Mesothelial cell of epicardium (in vitro differentiated cells): ENCODE measurements at places on chromosomes 3 and 15.

- no peaks in the 10 kb centered on the region for H3K36me3 ChIP-seq
- H3K27ac ChIP-seq = no peak overlapping the region
- H3K27me3 ChIP-seq = peaks cover 6% of the 10 kb centered on the region
- no peak for DNase-seq
- H3K4me1 ChIP-seq = peaks cover 10% of the 10 kb centered on the region
Observed at GRCh38 chr3:128970740-128971047, 23.2 kb downstream of the CFAP92 start.

GRCh38 chr15:37106490-37107001 lies 6.2 kb upstream of the MEIS2 start:
- H3K27me3 ChIP-seq = no peaks in the 10 kb centered on the region
- DNase-seq = no peak
- peaks cover 8% of the 10 kb centered on the region for H3K36me3 ChIP-seq
- peaks cover 66% of the 10 kb centered on the region for H3K4me1 ChIP-seq

- DNase-seq = no peak
- H3K4me1 ChIP-seq = peaks cover 19% of the 10 kb centered on the region
- no peaks in the 10 kb centered on the region for H3K36me3 ChIP-seq
- H3K27me3 ChIP-seq = no peaks in the 10 kb centered on the region
Observed at GRCh38 chr3:32002561-32003368, 21.2 kb downstream of the ZNF860 start.

GRCh38 chr3:58015520-58015915 lies 7.3 kb downstream of the FLNB start:
- H3K4me1 ChIP-seq = peaks cover 70% of the 10 kb centered on the region
- no peak for DNase-seq
- peak overlapping the region; percentile 97 for H3K27ac ChIP-seq
- no peak overlapping the region for H3K4me3 ChIP-seq
- H3K36me3 ChIP-seq = no peaks in the 10 kb centered on the region

GRCh38 chr3:156638271-156638670 lies 36.1 kb upstream of the TIPARP start:
- DNase-seq = no peak
- peaks cover 15% of the 10 kb centered on the region for H3K4me1 ChIP-seq

DNA sequence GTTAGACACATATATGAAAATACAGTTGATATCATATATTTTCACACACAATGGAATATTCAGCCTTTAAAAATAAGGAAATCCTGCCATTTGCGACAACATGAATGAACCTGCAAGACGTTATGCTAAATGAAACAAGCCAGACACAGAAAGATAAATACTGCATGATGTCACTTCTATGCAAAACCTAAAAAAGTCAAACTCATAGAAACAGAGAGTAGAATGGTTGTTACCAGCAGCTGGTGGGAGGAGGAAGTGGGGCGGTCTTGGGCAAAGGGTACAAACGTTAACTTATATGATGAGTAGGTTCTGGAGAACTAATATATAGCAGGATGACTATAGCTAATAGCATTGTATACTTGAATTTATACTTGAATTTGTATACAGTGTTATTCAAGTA lies 213.2 kb upstream of the NR2F2 start:
- DNase-seq = no peak
- peaks cover 47% of the 10 kb centered on the region for H3K4me1 ChIP-seq
- no peak overlapping the region for H3K4me3 ChIP-seq
- H3K27ac ChIP-seq = no peak overlapping the region

DNA sequence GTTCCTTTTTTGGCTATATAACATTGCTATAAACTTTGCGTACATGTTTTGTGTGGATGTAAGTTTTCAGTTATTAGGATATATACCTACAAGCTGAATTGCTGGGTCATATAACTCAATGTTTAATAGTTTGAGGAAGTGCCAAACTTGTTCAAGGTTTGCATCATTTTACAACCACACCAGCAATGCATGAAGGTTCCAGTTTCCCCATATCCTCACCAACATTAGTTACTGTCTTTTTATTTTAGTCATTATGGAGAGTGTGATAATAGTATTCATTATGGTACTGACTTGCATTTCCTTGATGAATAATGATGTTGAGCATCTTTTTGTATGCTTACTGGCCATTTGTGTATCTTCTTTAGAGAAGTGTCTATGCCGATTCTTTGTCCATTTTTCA lies 112.3 kb downstream of the NR1I2 start:
- no peaks in the 10 kb centered on the region for H3K27me3 ChIP-seq
- no peak overlapping the region for H3K27ac ChIP-seq
- no peak for DNase-seq
- no peak overlapping the region for H3K4me3 ChIP-seq

- H3K27me3 ChIP-seq = peaks cover 77% of the 10 kb centered on the region
- DNase-seq = no peak
- H3K4me1 ChIP-seq = no peaks in the 10 kb centered on the region
Observed at GRCh38 chr15:69297642-69298353, 914 bp upstream of the PAQR5 start.

DNA sequence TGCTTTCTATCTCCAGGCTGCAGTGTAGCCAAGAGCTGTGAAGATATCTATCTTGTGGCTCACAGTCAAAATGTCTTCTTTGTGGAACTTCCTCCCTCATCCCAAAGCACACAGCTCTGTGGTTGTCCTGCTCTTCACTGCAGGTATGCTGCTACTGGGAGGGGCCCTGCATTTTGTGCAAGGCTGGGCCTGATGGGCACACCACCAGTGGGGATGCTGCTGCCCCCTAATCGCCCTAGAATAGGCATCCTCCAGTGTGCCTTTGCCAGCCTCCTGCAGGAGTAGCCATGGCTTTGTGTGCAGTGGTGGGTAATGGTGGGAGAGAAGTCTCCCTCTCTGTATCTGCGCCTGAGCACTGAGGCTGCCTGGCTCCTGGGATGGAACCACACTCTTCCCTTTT lies 297.3 kb downstream of the DOCK3 start:
- H3K4me3 ChIP-seq = no peak overlapping the region
- no peak overlapping the region for H3K27ac ChIP-seq
- peaks cover 6% of the 10 kb centered on the region for H3K36me3 ChIP-seq
- no peak for DNase-seq
- H3K27me3 ChIP-seq = no peaks in the 10 kb centered on the region
- no peaks in the 10 kb centered on the region for H3K4me1 ChIP-seq

- no peak for DNase-seq
- H3K27me3 ChIP-seq = peaks cover 7% of the 10 kb centered on the region
- no peak overlapping the region for H3K4me3 ChIP-seq
- no peak overlapping the region for H3K27ac ChIP-seq
- H3K36me3 ChIP-seq = no peaks in the 10 kb centered on the region
Observed at GRCh38 chr3:66428733-66429132, 72.1 kb downstream of the LRIG1 start.

DNA sequence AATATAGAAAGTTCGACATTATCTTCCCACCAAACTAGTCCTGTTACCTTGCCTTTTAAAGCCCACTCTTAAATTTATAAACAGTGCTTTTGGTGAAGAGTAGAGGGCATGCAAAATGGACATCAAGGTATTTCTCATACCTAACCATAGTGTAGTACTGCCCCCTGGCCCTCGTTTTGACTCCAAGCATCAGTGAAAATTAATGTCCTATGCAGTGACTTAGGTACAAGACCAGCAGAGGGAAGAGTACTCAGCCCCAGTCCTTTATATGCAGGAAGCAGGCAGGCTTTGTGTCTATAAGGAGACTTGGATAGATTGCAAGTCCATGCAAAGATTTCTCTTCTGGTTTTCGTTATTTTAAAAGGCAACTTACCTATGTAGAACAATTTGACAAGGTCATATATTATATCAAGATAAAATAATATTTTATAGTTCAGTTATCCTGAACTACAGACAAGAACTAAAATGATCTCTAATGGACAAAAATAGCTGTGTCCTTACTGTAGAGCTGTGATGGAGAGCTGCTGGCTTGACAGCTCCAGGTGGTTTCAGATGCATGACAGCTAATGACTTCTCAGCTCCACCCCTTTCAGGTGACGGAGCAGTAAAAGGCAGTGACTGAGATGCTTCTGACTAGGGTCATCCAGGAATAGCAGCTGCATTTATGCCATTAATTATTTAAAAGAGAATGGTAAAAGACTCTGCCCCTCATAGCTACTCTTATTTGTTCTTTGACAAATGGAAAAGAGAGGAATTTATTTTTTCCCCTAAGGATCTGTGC lies 646.1 kb downstream of the SQOR start:
- H3K4me3 ChIP-seq = no peak overlapping the region
- DNase-seq = no peak
- peaks cover 7% of the 10 kb centered on the region for H3K4me1 ChIP-seq
- peaks cover 33% of the 10 kb centered on the region for H3K27me3 ChIP-seq
- no peak overlapping the region for H3K27ac ChIP-seq

- H3K27me3 ChIP-seq = peaks cover 25% of the 10 kb centered on the region
- no peaks in the 10 kb centered on the region for H3K36me3 ChIP-seq
- H3K4me1 ChIP-seq = no peaks in the 10 kb centered on the region
- no peak for DNase-seq
Observed at GRCh38 chr15:43285609-43286037, 18.9 kb upstream of the TGM5 start.

GRCh38 chr3:57682284-57682683 lies 10.6 kb downstream of the DENND6A start:
- DNase-seq = no peak
- H3K4me3 ChIP-seq = no peak overlapping the region
- H3K4me1 ChIP-seq = peaks cover 4% of the 10 kb centered on the region
- no peaks in the 10 kb centered on the region for H3K27me3 ChIP-seq
- H3K36me3 ChIP-seq = peaks cover 14% of the 10 kb centered on the region
- no peak overlapping the region for H3K27ac ChIP-seq

GRCh38 chr3:18223571-18223970 lies 201.6 kb downstream of the SATB1 start:
- H3K27ac ChIP-seq = no peak overlapping the region
- no peak overlapping the region for H3K4me3 ChIP-seq
- no peaks in the 10 kb centered on the region for H3K27me3 ChIP-seq
- no peaks in the 10 kb centered on the region for H3K36me3 ChIP-seq

DNA sequence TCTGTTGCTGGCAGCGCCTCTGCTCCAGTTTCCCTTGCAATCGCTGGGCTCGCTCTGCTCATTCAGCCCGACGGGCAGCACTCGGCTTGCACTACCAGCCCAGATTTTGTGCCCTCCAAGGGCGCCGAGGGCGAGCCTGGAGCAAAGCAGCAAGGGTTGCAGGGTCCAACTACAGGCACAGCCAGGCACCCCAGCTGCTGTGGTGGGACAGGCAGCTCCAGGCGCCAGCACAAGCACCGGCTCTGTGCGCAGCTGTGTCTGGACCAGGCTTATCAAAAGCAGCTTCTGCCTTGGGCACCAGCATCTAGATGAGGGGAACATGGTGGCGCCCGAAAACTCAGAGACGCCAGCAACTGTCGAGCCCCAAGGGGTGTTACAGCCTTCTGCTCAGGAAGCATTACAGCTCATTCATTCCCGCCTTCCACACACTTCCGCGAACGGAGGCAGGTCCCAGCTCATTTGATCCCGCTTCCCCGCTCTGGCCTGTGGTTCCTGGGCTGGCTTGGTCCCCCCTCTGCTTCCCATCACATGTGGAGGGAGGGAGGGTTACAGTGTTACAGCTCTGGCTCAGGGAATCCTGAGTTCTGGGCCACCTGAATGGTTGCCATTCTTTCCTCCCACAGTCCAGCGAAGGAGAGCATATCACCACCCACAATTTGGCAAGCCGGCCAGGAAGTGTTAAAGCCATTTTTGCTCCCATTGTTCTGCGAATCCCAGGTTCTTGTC lies 409.9 kb upstream of the ALCAM start:
- no peaks in the 10 kb centered on the region for H3K36me3 ChIP-seq
- no peak overlapping the region for H3K27ac ChIP-seq
- peaks cover 28% of the 10 kb centered on the region for H3K4me1 ChIP-seq
- DNase-seq = no peak

DNA sequence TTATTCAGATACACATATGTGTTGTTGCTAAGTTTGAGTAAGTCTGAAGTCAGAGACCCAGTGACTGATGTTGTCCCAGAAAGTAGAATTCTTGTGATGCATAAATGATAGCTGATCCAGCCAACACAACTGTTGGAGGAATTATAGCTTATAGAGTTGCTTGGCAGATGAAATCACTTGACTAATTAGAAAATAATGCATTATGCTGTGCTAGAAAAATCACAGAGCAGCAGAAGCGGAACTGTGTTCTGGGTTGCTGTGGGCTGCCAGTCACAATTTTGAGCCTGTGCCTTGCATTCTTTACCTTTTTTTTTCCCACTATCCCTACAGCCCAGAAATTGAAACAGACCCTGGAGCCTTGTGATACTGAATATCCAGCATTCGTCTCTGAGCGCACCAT lies 90.0 kb upstream of the LRTM1 start:
- H3K27me3 ChIP-seq = no peaks in the 10 kb centered on the region
- no peak overlapping the region for H3K27ac ChIP-seq
- peaks cover 2% of the 10 kb centered on the region for H3K4me1 ChIP-seq
- no peak overlapping the region for H3K4me3 ChIP-seq
- DNase-seq = no peak
- H3K36me3 ChIP-seq = no peaks in the 10 kb centered on the region

DNA sequence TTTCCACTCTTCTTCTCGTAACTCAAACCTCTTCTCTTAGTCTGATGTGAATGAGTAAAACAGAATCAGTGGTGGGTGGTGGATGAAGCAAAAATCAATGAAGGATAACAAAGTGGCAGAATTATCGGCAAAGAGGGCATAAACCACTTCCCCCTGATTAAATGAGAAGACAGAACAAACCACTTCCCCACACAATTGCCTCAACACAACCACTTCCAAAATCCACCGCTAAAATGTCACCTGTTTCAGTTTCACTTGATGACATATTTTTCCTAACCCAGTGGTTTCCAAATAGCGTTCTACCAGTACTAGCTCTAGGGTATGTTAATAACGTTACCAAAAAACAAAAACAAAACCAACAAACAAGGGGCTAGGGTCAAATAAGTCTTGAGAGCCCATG lies 478.7 kb upstream of the WNT5A start:
- H3K27me3 ChIP-seq = no peaks in the 10 kb centered on the region
- no peak for DNase-seq
- peaks cover 13% of the 10 kb centered on the region for H3K36me3 ChIP-seq
- H3K27ac ChIP-seq = no peak overlapping the region
- peaks cover 24% of the 10 kb centered on the region for H3K4me1 ChIP-seq
- H3K4me3 ChIP-seq = no peak overlapping the region

DNA sequence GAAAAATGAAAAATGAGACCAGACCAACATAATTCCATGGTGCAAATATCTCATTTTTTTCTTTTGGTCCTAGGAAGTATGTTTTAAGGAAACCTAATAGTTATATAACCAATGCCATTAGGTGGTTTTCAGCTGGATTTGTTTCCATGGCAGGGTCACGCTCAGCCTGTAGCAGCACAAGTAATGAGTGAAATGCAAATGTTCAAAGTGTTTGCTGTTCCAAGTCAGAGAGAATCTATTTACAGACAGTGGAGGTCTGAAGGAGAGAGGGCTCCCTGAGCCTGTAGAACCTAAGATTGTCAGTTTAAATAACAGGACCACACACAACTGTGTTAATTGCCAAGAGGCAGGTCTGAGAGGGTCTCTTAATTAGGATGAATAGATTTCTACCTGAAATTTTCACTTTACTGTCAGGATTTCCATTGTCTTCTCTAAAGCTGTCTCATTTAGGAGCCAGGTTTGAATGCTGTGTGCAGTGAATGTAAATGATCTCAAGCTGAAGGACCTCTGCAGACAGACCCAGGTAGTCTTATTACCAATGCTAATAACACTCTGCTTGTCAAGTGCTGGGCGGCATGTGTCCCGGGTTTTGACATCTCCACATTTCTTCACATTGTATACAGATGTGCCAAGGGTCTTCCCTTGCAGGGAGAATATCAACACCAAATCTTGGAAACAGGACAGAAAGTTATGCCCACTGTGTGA lies 317.3 kb upstream of the NECTIN3 start:
- peaks cover 47% of the 10 kb centered on the region for H3K4me1 ChIP-seq
- H3K27ac ChIP-seq = no peak overlapping the region
- H3K36me3 ChIP-seq = no peaks in the 10 kb centered on the region
- H3K27me3 ChIP-seq = no peaks in the 10 kb centered on the region

- H3K4me3 ChIP-seq = no peak overlapping the region
- no peak for DNase-seq
- peaks cover 2% of the 10 kb centered on the region for H3K36me3 ChIP-seq
- peak overlapping the region; percentile 7 for H3K27ac ChIP-seq
Observed at GRCh38 chr3:127781411-127782001, 40.8 kb downstream of the MGLL start.
